ENCODE measurements at places on chromosomes 2 and 18.
A peak's percentile ranks its signal among the peaks of the same experiment; 100 is the strongest.

- DNase-seq: peak; percentile 42
Measured at GRCh38 chr18:76405681-76406356, 89.2 kb downstream of the ZNF516 start.

- DNase-seq: no peak
Measured at GRCh38 chr2:237258116-237258515, 155.8 kb downstream of the COL6A3 start.

- DNase-seq: no peak
Measured at GRCh38 chr2:121478996-121479745, 51.5 kb upstream of the RNU4ATAC start.

- DNase-seq: no peak
Measured at GRCh38 chr18:21115519-21116411, 4.2 kb upstream of the ROCK1 start.

DNA sequence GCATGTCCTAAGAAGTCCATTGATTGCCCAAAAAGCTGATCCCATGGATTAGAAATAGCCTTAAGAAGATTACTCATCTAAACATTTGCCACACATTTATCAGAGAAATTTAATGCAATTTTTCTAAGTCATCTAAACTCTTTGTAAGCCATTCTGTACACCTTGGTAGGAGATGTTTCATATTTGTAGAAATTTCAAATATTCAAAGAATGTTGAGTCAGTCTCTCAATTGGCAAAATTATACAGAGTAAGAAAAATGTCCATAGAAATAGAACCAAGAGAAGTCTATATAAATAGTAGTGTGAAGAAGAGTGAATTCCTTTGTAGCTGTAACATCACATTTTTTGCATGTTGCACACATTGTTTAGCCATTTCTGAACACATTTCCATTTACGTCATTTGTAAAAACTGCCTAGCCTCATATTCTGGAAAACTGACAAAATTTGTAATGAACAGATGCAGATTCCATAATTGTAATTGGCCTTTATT lies 128.6 kb downstream of the MSTN start:
- no peak for DNase-seq

- no peak for DNase-seq
Measured at GRCh38 chr18:75562216-75562615, 134.7 kb upstream of the SMIM21 start.

- peak; percentile 55 for DNase-seq
Measured at GRCh38 chr2:156399224-156399949, 36.8 kb upstream of the GPD2 start.

DNA sequence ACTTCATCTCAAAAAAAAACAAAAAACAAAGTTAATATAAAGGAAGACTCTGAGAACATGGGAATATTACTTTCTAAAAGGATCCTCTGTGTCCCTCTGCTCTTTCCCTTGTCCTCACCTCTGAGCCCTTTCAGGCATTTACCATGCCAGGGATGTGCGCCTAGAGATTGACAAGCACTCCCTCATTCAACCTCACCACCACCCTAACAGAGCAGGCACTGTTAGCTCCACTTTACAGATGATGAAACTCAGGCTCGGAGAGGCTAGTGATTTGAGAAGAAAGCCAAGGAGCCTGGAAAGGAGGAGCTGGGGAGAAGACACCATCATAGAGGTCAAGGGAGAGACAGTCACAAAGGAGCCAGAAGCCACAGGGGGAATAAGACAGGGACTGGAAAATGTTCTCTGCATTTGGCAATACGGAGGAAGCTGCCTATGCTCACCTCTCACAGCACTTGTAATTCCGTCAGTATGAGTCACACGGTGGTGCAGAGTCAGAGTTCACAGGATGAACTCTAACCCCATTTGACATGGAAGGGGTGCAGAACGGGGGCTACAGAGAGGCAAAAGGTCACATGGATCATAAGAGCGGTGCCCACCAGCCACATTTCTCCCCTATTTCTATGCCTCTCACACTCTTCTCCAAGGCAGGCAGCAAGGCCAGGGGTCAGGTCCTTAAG lies 101.8 kb upstream of the NFU1 start:
- DNase-seq: no peak

GRCh38 chr2:213150315-213151097 lies 906 bp downstream of the IKZF2 start:
- DNase-seq: no peak

DNA sequence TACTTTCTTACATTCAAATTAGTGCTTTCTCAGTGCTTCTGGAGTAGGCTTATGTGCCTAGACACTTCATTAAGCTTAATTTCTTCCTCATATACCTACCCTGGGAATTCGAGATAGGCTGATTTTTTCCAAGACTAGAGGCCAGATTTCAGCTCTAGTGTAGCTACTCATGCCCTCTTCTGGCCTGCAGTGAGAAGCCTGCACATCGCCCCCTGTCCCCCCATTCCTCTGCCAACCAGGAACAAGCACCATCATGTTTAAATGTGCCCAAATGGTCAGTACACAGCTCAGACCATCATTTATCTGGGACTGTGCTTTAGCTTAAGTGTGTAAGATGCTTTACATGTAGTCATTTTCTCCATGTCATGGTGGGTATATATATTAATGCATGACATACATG lies 1218.8 kb upstream of the LRRTM1 start:
- no peak for DNase-seq

GRCh38 chr2:192499476-192499875 lies 304.7 kb upstream of the TMEFF2 start:
- no peak for DNase-seq

GRCh38 chr2:105793196-105793975 lies 48.7 kb downstream of the NCK2 start:
- no peak for DNase-seq

- no peak for DNase-seq
Measured at GRCh38 chr18:27198036-27198435, 12.9 kb upstream of the CHST9 start.

DNA sequence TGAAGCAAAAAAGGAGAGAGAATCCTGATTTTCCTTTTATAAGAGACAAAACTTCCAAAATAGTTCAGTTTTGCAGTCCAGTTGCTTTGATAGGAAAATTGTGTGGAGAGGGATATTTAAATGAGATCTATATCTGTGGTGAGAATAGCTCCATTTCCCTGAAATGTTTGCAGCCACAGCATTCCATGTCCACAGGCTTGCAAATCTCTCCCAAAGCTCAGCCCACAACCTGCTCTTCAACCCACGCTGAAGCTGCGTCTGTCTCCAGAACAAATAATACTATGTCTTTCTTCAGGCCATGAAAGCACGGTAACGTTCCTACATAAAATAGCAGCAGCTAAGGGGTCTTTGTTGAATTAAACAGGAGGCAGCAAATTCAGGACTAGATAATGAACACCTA lies 31.8 kb downstream of the TMEM17 start:
- DNase-seq: no peak

DNA sequence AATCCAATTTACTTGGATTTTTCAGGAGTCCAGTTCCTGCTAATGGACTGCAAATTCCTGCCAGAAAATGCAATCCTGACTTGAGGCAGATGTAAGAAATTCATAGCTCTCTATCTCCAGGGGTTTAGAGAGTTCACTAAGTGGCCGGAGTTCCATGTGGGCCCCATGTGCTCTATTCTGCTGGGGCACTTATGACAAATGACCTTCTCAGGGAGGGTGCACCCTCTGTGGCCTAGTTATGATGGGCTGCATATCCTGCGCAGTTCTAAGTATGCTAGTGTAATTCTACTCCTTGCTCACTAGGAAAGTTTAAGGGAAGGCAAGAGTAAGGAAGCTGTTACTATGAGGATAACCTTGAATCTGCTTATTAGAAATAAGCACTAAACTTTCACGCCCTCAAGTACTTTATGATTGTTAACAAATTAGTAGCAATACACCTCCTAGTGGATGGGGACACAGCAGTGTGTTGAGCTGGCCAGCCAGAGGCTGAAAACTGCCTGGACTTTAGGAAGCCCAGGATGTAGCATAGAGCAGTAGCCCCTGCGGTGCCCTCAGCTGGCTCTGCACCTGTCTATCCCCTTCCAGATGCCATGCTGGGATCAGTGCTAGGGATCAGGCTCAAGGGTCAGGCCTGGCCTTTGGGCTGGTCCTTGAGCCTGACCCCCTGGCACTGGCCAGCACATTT lies 14.4 kb downstream of the SMYD1 start:
- no peak for DNase-seq

- no peak for DNase-seq
Measured at GRCh38 chr2:166230724-166231070, 102.9 kb upstream of the SCN1A start.

- no peak for DNase-seq
Measured at GRCh38 chr2:77421971-77422370, 100.2 kb downstream of the LRRTM4 start.

DNA sequence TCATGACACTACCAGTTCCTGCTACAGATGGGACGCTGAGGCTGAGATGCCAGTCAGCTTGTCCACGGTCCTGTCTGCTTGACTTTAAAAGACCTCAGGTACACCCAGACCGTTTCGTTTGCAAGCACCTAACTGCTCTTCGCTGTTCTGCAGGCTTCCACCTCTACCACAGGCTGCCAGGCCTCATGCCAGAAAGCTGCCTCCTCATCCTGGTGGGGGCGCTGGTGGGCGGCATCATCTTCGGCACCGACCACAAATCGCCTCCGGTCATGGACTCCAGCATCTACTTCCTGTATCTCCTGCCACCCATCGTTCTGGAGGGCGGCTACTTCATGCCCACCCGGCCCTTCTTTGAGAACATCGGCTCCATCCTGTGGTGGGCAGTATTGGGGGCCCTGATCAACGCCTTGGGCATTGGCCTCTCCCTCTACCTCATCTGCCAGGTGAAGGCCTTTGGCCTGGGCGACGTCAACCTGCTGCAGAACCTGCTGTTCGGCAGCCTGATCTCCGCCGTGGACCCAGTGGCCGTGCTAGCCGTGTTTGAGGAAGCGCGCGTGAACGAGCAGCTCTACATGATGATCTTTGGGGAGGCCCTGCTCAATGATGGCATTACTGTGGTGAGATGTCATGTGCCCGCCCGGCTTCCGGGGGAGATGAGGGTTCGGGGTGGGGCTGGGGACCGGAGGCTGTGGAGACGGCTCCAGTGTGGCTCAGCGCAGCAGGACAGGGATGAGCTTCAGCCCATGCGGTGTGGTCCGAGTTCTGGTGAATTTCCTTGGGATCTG lies 5.9 kb downstream of the SLC9A4 start:
- DNase-seq: no peak

DNA sequence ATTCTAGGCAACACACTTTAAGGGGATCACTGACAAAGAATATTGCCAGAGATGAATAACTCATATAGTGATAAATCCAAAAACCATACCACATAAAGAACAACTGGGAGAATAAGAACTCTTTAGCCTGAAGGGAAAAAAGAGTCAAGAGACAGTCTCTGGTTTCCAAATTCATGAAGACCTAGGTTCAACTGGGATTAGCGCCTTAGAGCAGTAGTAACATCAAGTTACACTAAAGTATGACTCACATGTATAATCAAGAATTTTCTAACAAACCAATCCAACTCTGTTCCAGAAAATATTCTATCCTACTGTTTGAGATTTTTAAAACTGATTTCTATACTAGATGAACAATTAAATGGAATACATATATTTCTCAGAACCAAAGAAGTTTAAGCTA lies 93.8 kb downstream of the USP34 start:
- no peak for DNase-seq

DNA sequence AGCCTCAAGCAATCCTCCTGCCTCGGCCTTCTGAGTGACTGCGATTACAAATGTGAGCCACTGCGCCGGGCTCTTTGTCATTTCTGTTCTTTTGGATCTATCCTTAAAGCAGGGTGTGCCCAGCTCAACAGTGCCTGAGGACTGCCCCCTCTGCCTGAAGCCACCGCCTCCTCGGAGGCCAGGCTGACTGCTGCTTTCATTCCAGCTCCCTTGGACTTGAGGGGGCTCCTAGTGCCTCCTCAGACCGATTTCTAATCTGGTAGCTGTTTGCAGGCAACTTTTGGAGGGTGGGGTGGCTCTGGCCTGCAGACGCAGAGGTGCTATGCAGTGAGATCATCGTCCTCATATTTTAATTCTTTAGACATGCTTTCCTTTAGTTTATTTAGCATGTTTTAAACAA lies 35.9 kb upstream of the KLF11 start:
- DNase-seq: no peak

GRCh38 chr18:76994086-76994654 lies 138.4 kb downstream of the MBP start:
- no peak for DNase-seq

GRCh38 chr2:211745295-211746097 lies 793.1 kb downstream of the ERBB4 start:
- peak; percentile 86 for DNase-seq

DNA sequence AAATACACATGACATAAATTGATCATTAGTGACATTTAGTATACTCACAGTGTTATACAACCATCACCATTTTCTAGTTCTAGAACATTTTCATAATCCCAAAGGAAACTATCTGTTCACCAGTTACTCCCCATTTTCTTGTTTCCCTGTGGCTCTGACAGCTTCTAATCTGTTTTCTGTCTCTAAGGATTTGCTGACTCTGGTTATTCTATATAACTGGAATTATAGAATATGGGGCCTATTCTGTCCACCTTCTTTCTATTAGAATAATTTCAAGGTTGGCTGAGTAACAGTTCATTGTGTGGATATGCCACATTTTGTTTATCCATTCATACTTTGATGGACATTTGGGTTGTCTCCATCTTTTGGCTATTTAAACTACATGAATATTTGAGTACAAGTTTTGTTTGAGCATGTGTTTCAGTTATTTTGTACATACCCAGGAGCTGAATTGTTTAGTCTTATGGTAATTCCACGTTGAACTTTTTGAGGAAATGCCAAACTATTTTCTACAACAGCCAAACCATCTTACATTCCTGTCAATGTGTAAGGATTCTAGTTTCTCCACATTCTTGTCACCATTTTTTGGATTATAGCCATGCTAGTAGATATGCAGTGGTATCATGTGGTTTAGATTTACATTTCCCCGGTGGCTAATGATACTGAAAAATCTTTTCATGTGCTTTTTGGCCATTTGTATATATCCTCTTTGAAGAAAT lies 20.5 kb downstream of the KIAA1328 start:
- DNase-seq: no peak

- no peak for DNase-seq
Measured at GRCh38 chr2:151374436-151374835, 17.0 kb downstream of the TNFAIP6 start.

DNA sequence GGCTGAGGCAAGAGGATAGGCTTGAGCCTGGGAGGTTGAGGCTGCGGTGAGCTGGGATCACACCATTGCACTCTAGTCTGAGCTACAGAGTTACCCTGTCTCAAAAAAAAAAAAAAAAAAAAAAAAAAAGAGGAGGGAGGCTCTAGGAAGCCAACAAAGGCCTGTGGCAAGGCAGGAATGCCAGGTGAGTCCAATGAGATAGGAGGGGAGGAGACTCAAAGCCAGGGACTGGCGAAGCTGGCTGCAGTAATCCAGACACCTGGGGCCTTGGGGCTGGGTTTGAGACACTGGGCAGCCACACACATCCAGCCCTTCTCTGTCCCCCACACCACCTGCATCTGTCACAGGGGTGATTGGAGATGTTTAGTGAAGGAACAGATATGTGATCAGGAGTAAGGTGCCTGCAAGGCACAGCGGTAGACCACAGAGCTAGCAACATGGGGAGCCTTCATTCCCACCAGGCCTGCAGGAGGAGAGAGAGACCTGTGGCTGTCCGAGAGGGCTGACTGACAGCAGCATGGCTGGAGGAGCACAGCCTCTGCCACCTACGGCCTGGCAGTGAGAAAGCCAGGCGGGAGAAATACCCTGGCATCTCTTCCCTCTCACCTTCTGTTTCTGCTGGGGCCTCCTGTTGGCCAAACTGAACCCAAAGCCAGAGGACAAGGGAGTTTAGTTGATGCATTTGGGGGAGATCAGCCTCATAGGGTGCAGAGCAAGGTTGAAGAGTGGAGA lies 9.5 kb downstream of the CHPF start:
- no peak for DNase-seq

Data from NCI-H748 treated with DMSO at 0.1 percent for 48 hours (cell line).